Right lung (tissue), 10 donors: ENCODE measurements at places on chromosomes 13 and 19. TPM values are rescaled to one million over a fixed set of nuclear protein-coding genes. Genes with fewer than 3 reads are reported as not detected.

GRCh38 chr19:2150794-2151338 lies 500 bp downstream of the AP3D1 start:
- DNase-seq, result no peak

DNA sequence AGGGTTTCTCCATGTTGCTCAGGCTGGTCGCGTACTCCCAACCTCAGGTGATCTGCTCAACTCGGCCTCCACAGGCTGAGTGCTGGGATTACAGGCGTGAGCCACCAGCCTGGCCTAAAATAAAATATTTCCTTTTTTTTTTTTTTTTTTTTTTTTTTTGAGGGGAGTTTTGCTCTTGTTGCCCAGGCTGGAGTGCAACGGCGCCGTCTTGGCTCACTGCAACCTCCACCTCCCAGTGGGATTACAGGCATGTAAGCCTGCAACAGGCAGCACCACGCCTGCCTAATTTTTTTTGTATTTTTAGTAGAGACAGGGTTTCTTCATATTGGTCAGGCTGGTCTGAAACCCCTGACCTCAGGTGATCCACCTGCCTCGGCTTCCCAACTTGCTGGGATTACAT lies 4.9 kb downstream of the ZNF506 start:
- no peak for DNase-seq

GRCh38 chr19:8028951-8029491 lies 23.5 kb upstream of the CCL25 start:
- DNase-seq, result no peak

- DNase-seq, result no peak
Measured at GRCh38 chr13:27967203-27967735, 1.8 kb downstream of the CDX2 start.

- DNase-seq, result no peak
Measured at GRCh38 chr19:16626796-16627192, 1.2 kb downstream of the MED26 start.

DNA sequence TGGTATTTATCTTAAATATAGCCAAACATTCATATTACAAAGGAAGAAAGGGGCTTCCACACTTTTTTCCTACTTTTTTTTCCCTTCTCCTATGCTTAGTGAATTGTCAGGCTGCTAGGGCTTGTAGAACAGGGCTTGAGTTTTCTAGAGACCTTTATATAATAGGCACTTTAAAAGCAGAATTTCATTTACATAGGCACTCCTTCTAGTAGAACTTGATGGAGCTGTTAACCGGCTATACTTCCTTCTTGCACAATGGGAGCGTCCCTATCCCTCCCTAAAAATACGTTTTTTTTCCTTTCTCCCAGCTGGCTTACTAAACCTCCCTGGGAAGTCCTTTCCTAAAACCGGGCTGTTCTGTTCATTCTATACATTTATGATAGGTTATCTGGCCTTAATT lies 1.1 kb downstream of the TRIM13 start:
- DNase-seq, result peak; percentile 33

DNA sequence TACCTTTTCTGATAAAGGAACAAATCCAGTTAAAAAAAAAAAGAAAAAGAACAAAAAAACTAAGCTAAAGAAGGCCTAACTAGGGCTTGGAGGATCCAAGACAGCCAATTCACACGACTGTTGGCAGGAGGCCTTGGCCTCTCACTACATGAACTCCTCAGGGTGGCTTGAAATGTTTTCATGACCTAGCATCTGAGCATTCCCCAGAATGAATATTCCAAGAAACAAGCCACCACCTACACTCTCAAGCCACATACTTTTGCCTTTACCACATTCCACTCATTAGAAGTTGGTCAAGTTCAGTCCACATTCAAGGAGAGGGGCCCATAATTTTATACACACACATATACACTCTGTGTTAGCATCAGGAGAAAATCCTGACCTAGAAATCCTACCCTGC lies 97.6 kb upstream of the SIAH3 start:
- no peak for DNase-seq

- DNase-seq, result no peak
Measured at GRCh38 chr13:108850691-108851090, 221.3 kb downstream of the MYO16 start.

- DNase-seq, result no peak
Measured at GRCh38 chr19:3268326-3268725, 43.9 kb downstream of the CELF5 start.

GRCh38 chr13:24642219-24642618 lies 38.0 kb upstream of the ATP12A start:
- DNase-seq, result no peak

GRCh38 chr13:111058796-111059506 lies 56.2 kb upstream of the ARHGEF7 start:
- DNase-seq, result no peak

DNA sequence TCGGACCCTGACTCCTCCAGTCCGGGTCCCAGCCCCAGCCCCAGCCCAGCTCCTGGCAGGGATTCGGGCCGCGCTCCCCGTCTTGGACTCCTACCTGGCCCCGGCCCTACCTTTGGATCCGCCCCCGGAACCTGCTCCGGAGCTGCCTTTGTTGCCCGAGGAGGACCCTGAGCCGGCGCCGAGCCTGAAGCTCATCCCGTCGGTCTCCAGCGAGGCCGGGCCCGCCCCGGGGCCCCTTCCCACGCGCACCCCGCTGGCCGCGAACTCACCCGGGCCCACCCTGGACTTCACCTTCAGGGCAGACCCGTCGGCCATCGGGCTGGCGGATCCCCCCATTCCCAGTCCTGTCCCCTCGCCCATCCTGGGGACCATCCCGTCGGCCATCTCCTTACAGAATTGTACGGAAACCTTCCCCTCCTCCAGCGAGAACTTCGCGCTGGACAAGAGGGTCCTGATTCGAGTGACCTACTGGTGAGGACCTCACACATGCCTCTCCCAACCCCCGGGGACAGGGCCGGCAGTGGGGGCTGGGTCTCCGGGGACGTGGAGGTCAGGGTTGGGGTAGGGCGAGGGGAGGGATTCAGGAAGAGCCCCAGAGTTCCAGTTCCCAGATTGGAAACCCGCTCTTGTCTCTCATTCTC lies 732 bp downstream of the SELENOV start:
- DNase-seq, result no peak

GRCh38 chr13:79749984-79750551 lies 269.1 kb downstream of the NDFIP2 start:
- DNase-seq, result peak; percentile 63

DNA sequence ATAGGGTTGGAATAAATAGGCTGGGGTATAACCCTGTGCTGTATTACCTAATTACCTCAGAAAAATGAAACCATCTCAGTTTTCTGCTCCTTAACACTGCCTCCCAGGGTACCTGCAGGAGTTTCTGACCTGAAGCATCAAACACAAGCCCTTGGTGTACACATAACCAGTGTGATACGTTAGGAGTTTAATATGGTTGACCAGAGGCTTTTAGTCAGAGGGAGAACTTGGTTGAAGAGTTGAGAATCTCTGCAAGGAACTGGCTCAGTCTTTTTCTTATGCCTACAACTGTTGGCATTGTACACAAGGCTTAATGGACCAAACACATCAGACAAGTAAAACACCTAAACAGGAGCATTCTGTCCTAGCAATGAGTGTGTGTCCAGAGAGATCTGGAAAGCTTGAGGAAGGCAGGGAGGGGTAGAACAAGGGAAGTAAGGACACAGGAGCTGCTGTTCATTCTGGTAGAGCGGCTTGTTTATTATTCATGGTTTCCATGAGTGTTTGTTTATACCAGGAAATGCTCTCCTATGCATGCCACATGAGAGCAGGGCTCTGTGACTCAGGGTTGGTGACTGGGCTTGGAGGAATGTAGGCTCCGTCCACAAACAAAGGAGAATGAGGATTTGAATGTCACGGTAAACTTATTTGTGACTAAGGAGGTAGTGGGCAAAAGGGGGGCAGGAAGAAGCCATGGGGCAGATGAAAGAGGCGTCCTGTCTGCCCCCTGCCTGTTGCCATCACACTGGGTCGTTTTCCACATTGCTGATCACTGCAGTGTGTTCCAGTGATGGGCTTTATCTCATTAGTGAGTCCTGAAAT lies 11.9 kb upstream of the SPATA13 start:
- DNase-seq, result peak; percentile 23

- no peak for DNase-seq
Measured at GRCh38 chr13:97226013-97226412, 3.9 kb downstream of the MBNL2 start.

GRCh38 chr13:40160618-40161350 lies 505.3 kb downstream of the COG6 start:
- no peak for DNase-seq

DNA sequence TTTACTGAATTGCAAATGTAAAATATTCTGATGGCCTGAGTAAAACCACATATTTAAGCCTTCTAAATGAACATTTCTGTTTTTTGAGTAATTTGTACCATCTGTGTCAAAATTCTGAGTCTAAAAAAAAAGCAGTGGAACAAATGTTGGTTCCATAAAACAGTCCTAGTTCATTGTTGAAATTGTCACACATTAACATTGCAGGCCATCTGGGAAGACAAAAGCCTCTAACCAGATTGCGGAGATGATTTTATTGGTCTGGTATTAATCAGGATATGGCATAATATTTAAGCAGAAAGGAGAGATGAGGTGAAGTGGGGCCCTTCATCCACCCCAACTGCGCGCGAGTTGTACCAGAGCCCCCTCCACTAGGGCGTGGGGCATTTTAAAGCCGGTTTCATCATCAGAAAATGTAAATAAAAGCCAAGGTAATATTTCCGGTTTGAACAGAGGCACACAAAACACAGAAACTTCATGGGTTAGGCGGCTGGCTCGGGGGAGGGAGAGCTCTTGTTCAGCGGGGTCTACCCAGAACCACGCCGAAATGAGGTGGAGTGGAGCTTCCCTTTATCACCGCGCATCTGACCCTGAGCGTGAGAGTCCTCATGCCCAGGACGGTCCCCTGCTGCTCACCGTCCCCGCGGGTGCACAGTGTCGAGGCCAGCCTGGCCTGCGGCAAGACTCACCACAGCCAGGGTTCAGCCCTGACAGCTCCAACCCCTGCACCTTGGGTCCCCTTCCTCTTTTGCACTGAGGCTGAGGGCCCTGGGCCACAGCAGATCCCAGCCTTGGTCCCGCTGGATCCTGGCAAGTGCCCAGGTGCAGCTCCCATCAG lies 169.2 kb downstream of the URI1 start:
- no peak for DNase-seq

DNA sequence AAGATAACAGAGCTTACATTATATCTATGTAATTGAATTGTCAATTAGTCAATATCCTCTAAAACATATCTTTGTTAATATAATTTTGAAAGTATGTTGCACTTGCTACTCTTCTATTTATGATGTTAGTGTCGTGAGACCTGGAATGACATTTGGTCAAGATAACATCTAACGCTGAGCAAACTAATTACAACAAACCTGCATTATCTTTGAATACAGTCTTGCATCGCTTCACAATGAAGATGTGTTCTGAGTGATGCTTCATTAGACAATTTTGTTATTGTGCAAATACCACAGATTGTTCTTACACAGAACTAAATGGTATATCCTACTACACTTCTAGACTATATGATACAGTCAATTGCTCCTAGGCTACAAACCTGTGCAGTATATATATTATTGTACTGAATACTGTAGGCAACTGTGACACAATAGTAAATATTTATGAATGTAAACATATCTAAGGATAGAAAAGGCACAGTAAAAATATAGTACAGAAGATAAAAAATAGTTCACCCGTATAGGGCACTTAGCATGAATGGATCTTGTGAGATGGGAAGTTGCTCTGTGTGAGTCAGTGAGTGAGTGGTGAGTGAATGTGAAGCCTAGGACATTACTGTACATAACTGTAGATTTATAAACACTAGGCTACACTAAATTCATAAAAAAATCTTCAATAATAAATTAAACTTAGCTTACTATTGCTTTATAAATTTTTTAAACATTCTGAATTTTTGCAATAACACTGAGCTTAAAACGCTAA lies 1773.8 kb downstream of the PCDH9 start:
- no peak for DNase-seq

DNA sequence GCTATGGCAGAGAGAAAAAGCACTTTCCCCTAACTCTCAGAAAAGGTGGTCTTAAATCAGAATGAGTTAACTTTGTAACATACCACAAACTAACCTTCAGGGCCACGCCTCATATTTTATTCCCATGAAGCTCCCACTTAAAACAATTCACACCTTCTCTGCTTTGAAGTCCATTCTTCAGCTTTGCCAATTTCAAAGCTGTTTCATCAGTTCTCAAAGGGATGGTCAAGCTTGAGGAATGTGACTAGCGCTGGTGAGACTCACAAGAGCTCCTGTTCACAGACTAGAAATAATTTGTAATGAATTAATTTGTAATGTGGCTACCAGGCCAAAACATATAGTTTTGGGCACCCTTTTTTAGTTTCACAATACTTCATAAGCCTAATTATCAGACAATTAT lies 68.2 kb downstream of the STK24 start:
- DNase-seq, result no peak

The CABP5 gene
- not detected for polyA plus RNA-seq

The KLHL1 gene
- polyA plus RNA-seq, result not detected

The ITGBL1 gene
- 0.82 TPM for polyA plus RNA-seq

The LGALS4 gene
- polyA plus RNA-seq, result 4.7 TPM

The ZSCAN4 gene
- 0.18 TPM for polyA plus RNA-seq

The ZNF177 gene
- 16.9 TPM for polyA plus RNA-seq
